ENCODE measurements at places on chromosomes 3 and 15. TPM values are rescaled to one million over a fixed set of nuclear protein-coding genes. Genes with fewer than 3 reads are reported as not detected.

DNA sequence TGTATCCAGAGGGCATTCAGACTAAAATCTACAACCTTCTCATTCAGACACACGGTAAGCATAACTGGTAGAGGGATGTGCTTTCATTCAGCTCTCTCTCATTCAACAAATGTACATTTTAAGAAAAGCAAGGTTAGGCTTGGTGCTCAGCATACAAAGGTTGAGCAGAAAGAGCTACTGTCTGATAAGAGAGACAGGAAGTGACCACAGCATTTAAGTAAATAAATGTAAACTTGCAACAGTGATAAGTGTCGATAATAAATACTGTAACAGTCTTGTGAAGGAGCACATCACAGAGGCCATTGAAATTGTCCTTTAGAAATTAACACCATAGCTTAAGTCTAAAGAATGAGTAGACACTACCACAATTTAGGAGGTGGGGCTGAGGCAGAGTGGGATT lies 3.4 kb downstream of the CD96 start:
- no peak for DNase-seq

DNA sequence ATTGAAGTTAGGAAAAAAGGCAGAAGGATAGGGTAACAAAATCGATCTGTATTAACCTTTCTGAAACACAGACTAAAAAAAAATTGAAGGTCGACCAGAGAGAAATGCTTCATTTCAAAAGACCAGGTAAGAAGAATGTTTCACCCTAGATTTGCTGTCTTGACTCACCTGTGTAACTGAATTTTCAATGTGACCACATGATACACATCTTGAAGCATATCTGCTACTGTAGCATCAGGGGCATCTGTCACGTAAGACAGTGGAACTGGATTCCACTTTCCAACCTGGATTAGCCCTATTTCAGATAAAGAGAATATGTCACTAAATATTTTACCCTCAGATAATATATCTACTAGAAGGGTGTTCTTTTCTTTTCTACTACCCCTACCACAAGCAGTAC lies 9.3 kb downstream of the SATB1 start:
- no peak for DNase-seq

Gene C15orf39
- 32.7 TPM for total RNA-seq

- DNase-seq, result no peak
Measured at GRCh38 chr15:89656116-89656815, 999 bp upstream of the KIF7 start.

- DNase-seq, result no peak
Measured at GRCh38 chr15:23854912-23855659, 168.0 kb upstream of the NDN start.

Gene CD80
- 1.2 TPM for total RNA-seq

DNA sequence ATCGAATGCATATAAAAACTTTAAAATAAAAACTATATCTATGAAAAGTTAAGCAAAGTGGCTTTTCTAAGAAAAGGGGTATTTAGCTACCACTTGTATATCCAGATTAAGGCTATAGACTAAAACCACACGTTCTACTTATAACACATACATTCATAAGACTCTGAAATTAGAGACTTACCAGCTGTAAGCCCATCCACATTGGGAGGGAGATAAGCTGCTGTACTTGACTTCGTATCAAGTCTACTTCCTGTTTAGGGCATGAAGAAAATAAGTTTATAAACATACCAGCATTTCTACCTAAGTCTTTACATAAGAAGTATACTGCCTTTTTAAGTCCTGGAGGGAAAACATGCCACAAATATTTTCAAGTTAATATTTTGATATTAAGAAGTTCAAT lies 27.7 kb downstream of the AQR start:
- DNase-seq, result no peak

DNA sequence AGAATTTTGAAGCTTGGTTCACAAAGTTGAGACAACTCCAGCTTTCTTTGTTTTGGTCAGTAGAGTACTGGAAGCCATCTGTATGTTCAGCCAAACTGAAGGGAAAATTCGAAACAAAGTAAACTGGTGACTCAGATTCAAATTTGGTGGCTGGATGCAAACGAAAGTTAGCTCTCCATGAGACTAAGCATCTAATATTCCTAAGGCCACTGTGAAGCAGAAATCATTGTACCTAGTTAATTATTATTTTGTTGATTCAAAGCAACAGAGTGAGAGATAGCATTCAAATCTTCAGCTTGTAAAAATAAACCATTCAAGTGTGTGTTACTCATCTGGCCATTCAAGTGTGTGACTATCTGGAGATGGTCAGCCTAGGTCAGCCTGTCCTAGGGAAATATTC lies 42.1 kb downstream of the NR2F2 start:
- DNase-seq, result no peak

- no peak for DNase-seq
Measured at GRCh38 chr3:97957617-97958311, 14.5 kb downstream of the RIOX2 start.

Gene GNAT1
- total RNA-seq, result not detected

Gene STRIT1
- total RNA-seq, result not detected

Gene HESX1
- total RNA-seq, result 0.79 TPM

Gene ZNF620
- 6.9 TPM for total RNA-seq

GRCh38 chr15:68517285-68517761 lies 61.5 kb upstream of the CORO2B start:
- no peak for DNase-seq

DNA sequence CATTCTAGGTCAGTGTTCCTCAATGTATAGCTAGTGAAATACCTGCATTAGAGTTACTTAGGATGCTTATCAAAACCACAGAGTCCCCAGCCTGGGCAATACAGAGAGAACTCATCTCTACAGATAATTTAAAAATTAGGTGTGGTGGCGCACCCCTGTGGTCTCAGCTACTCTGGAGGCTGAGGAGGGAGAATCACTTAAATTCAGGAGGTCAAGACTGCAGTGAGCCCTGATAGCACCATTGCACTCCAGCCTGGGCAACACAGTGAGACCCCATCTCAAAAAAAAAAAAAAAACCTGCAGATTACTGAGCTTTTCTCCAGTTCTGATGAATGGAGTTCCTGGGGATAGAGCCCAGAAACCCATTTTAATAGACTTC lies 10.1 kb upstream of the MINDY2 start:
- DNase-seq, result no peak

DNA sequence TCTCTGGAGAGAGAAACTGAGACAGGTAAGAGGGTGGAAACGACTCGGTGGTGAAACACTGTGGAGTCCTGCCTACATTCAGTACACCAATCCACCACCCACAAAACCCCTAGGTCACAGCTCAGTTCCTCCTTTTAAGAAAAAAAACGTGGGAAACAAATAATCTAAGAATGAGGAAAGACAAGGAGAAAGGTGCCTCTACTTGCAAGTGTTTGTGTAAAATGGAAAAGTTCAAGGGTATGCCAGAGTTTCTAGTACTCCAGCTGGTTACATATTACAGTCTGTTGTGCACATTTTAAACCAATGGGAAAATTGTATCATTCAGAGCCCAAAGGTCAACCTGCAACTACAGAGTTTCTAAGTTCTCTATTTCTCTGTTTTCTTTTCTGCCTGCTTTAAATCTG lies 32.2 kb downstream of the HGD start:
- peak; percentile 16 for DNase-seq

Gene GOLGA8T
- not detected for total RNA-seq

DNA sequence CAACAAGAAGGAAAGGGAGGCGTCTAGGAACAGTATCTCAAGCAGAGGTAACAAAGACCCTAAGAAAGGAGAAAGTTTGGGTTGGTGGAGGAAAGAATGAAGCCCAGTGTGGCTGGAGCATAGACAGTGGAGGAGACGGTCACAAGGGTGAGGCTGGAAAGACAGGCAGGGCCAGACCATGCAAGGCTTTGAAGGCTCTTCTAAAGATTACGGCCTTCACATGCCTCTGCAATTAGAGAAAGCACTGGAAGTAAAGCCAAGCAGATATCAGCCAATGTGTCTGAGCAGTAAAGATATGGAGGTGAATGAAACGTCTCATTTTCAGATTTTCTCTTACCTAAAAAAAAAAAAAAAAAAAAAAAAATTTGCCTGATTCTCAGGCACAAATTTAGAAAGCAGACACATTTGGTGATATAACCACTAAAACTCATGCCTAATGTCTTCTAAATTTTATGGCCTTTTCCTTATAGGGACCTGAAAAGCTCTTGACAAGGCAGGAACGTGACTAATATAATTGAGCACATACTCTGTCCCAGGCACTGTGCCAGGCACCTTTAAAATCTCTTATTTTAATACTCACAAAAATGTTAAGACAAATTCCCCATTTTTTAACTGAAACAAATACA lies 184.1 kb downstream of the MECOM start:
- no peak for DNase-seq

Gene ALDH1L1
- 60.0 TPM for total RNA-seq

- DNase-seq, result no peak
Measured at GRCh38 chr3:149547954-149548668, 73.6 kb downstream of the TM4SF4 start.

Gene WWTR1
- total RNA-seq, result 117 TPM

GRCh38 chr3:114144909-114145688 lies 33.8 kb downstream of the DRD3 start:
- DNase-seq, result no peak

DNA sequence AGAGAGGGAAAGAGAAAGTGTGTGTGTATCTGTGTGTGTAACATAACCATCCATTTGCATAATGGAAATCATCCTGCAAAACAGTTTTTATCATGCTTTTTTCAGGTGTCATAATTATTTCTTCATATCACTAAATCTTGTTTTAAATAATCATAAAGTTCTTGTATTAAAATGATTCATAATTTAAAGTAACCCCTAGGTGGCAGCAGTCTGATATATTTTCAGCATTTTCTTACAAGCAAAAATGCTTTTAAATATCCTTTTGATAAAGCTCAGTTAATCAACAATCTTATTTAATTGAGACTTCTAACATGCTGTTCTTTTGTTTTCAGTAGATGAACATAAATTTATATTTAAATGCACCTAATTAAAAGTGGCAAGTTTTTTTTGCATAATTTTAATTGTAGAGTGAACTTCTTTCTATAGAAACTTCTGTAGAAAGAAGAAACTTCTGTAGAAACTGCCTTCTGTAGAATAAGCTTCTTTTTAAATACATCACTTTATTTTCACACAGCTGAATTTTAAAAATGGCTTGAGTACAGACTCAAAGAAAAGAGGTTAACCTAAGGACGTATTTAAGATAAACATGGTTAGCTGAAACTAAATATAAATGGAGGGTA lies 72.5 kb downstream of the OPA1 start:
- DNase-seq, result peak; percentile 51

DNA sequence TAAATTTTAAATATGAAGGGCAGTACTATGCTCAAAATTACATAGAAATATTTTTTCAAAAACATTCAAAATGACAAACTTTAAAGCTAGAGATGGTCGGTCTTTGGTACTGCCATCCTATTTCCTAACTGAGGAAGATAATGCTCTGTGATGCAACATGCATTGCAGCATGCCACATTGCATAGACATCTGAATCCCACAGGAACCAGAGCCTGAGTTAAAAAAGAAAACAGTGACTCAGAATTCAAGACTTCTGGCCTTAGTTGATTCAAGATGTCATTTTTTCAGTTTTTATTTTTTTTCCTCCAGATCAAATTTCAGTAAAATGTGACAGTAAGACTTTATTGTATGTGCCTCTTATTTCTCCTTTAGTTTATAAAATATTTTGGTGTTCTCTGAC lies 33.1 kb downstream of the TP63 start:
- no peak for DNase-seq

Gene RMDN3
- 38.2 TPM for total RNA-seq

DNA sequence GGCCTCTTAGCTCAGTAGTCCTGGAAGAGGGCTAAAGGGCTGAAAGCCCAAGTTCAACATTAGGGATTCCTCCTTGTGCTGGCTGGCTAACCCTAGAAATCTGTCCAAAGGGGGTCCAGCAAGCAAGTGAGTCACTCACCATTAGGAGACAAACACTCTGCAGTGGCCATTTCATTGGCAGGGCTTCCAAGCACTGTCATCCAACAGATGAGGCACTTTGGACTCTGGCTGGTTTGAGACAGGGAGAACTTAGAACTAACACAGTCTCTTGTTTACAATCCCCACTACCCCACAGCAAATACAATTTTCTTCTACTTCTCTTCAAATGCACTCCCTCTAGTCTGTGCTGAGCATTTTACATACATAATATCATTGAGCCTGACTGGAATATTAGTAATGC lies 10.1 kb upstream of the WNT5A start:
- DNase-seq, result no peak

Gene SEMA4B
- total RNA-seq, result 190 TPM

DNA sequence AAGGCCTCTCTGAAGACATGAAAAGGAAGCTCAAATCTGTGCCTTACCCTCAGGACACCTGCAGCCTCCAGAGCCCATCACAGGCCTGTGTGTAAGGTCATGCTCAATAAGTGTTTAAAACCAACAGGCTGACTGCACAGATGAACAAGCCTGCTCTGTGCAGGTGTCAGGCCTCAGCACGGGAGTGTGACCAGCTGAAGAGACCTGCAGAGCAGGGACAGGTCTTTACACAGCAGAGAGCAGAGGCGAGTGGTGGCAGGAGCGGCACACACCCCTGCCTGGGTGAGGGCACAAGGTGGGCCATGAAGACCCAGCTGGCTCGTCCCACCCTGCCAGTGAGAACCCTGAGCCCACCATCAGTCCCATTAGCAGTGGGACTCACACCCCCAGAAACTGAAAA lies 56.9 kb downstream of the ROPN1B start:
- no peak for DNase-seq
